ENCODE measurements at places on chromosomes 1 and 21.
A peak's percentile ranks its signal among the peaks of the same experiment; 100 is the strongest.

DNA sequence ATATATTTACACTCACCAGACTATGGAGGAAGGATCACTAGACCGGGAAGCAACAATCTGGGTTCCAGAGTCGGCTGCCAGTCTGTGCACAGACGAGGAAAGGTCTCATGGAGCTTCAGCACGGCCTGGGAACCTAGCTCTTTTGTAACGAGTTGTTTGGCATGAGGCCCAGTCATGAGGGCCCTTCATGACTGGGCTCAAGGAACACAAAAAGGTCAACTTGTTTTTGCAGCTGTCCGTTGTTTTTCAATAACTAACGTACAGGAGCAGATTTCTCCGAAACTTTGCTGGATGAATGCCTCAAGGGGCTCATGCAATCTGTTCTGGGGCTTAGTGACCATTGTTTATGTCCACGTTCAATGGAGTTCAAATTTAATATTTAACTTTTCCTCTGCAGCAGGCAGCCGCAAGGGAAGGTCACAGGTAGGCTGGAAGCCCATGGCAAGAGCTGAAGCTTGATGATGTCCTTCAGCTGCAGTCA lies 5.9 kb upstream of the STUM start:
- no peak for DNase-seq

GRCh38 chr1:205913451-205914154 lies 29.7 kb downstream of the SLC26A9 start:
- peak; percentile 45 for DNase-seq

DNA sequence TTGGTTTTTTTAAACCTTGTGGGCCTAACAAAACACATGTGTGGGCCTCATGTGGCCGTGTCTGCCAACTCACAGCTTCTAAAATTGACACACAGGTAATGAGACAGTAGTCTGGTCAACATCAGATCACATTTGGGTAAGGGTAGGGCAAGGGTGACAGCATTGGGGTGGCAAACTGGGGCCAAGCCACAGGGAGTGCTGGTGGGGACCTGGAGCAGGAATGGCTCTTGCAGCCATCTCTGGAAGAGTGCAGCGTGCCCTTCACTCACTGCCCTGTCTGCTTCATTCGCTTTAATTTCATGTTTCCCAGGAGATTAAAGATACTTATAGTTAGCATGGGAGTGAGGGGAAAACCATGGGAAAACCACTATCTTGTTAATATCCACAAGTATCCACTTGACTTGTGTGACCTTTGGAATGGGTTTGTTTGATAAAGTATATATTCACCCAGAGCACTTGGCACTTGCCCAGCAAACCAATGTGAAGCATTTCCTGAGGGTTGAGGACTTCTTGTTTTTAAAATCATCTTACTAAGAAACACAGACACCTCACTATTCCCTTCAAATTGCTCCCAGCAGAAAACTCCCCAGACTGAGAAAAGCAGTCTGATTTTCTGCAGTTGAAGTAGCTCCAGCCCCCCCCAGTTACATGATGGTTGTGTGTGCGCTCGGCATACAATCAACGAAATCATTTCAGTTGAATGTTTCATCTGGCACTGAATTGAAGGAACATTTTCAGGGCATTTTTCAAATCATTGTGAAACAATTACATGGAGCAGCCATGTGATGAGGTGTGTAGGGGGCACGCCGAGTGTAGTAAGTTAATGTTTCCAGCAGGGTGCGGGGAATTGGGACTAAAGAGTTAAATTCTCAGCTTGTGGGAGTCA lies 175.7 kb downstream of the VPS13D start:
- DNase-seq: peak; percentile 60

DNA sequence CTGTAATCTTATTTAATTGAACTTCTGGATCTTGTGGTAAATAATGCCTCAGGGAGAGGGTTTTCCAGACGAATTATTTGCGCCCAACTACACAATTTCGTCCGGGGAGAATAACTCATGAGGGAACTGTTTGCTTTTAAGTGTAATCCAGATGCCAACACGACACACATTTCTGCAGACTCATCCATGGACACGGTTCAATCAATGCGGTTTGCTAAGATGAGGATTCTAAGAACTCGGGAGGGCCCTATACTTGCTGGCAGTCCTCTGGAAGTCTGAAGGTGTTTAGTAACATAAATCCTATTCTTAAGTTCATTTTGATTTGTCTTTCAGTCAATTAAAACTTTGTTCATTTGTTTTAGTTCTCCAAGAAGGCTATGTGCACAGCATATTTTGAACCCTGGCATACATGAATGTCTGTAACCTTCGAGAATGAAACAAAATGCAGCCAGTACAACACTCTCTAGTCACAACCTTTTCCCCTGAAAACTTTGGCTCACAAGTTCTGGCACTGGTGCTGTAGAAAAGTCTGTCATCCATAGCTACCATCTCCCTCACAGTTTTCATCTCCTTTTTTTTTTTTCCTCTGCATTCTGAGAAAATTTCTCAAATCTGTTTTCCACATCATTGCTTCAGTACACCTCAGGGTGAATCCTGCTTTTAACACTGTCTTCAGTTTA lies 38.8 kb downstream of the DIPK1A start:
- peak; percentile 28 for DNase-seq

All from fibroblast of skin of back (primary cell).